ENCODE measurements at places on chromosomes 6 and 20. TPM values are rescaled to one million over a fixed set of nuclear protein-coding genes. Genes with fewer than 3 reads are reported as not detected.

Gene PLCB4
- 2.4 TPM for total RNA-seq

DNA sequence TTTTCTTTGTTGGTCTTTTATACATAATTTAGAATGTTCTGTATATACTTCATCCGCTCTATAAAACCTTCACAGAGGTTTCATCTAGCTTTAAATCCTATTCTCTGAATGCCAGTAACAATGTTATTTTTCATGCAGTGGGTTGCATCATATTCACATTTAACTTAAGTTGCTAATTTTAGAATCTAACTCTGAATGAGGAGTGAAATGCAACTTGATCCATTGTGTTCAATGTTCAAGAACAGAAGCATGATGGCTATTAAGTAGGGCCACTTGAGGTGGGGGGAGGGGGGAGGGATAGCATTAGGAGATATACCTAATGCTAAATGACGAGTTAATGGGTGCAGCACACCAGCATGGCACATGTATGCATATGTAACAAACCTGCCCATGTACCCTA, 224.5 kb downstream of the NKAIN2 start:
- no peak for DNase-seq

DNA sequence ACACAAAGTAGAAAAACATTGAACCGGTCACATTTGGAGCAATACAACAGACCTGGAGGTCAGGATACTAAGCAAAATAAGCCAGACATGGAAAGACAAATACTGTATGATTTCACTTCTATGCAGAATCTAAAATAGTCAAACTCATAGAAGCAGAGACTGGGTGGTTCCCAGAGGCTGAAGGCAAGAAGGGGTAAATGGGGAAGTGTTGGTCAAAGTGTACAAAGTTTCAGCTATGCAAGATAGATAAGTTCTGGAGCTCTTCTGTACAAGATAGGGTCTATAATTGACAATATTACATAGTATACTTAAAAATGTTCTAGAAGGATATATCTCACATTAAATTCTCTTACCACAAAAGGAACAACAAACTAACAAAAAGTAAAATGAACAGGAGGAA, 70.3 kb downstream of the TMEM244 start:
- no peak for DNase-seq

DNA sequence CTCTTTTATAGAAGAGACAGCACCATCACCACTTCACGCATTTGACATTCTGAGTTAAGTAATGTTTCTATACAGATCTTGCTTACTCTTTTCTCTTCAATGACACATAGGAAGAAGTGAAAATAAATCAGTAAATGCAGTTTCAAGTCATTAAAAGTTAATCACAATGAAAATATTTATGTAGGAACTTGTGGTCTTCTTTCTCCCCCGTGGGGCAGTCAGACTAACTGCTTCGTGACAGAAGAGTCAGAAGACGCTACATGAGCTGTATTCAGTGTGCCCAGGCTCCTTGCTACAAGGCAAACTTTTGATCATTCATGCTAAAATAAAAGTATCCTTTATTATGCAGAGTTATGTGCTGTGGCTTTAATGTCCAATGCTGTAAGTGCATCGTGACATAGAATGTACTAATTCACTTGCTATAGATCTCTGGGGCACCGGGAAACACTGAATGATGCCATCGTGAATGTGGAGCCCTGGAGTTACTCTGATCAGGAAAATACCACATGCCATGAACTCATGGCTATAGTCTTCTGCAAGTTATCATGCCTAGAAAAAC, 117.8 kb upstream of the TRAF3IP2 start:
- no peak for DNase-seq

DNA sequence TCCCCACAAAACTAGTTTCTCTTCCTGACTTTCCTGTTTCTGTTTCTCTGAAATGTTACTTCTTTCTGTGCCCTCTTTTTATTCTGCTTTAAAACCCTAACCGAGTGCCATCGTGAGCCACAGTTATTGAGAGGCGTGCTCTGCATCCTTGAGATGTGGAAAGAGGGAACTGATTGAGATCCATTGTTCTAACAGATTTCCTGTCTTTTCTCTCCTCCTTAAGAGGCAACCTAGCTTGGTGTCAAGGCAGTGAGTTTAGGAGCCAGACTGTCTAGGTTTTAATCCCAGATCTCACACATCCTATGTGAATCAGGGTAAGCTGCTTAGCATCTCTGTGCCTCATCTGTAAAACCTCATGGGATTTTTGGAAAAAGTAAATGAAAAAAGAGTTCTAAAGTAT, 57.5 kb downstream of the SNX9 start:
- no peak for DNase-seq

GRCh38 chr6:106315765-106316374, 9.7 kb downstream of the ATG5 start:
- DNase-seq = no peak

Gene BHLHE23
- total RNA-seq = not detected

DNA sequence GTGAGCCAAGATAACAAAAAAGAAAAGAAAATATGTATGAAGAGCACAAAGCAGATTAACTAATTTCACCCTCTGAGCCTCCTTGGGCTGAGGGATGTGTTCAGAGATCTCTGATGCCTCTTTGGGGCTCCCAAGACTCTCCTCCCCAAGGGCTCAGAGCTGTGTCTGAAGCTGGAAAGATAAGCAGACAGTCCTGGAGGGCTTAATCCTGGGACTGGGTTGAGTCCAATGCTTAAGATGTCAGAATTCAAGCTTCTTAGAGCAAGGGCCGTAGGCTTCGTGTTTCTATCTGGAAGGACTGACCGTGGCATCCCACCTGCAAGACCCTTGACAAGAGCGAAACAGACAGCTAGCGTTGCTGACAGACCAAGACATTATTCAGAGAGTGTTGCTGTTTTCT, 229.0 kb downstream of the ZMYND8 start:
- no peak for DNase-seq

GRCh38 chr6:50816115-50816675, 2.5 kb upstream of the TFAP2B start:
- DNase-seq = peak; percentile 58

Gene CDH4
- 8.8 TPM for total RNA-seq

DNA sequence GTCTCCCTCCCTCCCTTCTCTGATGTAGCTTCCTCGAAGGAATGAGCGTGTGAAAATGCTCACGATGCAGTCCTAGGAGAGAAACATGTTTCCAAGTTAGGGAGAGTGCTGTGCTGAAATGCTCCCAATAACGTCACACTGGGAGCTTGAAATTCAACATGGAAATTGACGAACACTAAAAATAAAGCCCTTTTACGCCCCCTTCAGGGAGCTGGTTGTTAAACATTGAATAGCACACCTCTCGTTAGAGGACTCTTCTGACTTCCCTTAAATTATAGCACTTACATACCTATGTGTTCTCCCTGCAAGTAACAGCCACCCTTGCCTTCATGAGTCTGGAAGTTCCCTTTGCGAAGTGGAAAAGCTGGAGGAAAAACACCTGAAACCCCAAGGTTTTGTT, 88.6 kb downstream of the BFSP1 start:
- DNase-seq = peak; percentile 20

DNA sequence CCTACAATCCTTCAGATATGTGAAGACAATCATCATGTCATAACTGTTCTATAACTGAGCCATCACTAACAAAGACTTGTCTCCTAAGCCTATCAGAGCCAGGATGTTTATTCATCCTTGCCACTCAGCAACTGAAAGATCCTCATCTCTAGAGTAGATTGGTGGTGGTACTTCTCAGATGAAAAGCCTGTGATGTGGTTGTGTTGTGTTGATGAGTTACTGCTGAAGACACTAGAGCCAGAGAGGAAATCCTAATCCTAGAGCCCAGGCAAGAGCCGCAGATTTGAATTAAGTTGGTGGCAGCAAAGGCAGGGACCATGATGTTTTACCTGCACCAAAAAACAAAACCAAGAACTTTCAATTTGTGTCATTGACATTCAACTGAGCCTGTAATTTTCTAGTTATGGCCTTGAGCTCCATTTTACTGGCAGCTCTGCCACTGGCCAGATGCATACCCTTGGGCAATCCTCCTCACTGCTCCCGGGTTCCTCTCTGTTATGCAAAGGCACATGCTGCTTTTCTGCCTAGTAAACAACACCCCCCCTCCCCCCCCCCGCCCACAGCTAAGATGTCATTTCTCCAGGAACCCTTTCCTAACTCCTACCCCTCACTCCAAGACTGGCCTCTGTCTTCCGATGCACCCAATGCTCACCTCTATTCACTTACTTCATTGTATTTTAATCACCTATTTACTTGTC, 50.2 kb upstream of the REV3L start:
- no peak for DNase-seq

- no peak for DNase-seq
Observed at GRCh38 chr20:3195590-3196237, 8.8 kb downstream of the DDRGK1 start.

- no peak for DNase-seq
Observed at GRCh38 chr20:4192378-4193068, 177.2 kb upstream of the RNF24 start.

DNA sequence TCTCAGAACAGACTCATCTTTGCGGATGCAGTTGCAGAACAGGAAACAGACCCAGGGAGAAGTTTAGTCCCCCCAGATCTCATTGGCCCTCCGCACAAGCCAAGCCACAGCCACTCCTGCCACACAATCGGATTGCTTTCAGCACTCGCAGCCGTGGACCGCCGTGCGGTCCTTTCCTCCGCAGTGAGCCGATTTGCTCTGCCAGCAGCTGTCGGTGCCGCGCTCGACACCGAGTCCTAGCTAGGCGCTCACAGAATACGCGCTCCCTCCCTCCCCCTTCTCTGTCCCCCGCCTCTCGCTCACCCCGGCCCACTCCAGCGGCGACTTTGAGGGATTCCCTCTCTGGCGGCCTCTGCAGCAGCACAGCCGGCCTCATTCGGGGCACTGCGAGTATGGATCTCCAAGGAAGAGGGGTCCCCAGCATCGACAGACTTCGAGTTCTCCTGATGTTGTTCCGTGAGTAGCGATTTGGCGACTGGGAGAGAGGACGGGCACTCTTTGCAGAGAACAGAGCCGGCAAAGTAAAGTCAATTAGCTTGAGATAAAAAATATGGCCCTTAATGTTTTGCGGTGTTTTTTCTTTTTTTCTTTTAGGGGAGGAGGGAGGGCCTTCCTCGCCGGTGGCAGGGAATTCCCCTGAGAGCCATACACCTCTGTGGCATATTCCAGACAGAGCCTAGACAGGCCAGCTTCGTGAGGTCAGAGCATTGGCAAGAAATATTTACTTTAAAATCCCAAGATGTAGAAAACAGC, at the start of gene LAMP5:
Gene LAMP5 (plus strand): TSS at position 130 of the 753 bp plus-strand sequence. CDS start 263 bp downstream, at position 393.
- DNase-seq = peak; percentile 32

DNA sequence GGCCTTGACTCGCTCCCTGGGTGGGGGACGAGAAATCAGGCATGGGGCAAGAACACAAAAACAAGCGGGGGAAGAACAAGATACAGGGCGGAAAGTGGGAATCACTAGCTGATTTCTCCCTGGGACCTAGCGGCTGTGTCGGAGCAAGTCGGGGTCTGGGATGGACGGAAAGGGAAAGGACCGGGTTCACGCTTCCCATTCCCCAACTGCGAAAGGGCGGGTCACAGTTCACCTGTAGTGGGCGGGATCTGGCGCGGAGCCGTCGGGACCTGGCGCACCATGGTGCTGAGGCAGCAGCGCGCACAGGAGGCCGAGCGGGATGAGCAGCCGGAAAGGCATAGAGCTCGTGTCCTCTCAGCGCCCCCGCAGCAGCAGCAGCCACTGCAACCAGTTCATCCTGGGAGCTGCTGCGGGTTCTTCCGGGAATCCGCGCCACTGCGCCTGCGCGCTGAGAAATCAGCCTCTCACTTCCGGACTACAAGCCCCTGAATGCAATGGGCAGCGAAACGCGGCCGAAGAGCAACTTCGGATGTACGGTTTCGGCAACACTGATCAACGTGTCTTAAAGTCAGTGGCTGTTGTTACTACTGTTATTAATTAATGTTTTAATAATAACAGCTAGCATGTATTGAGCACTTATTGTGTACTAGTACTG, at the start of gene EDEM2:
Gene EDEM2 (minus strand): TSS at position 417 of the 655 bp plus-strand sequence. CDS start 78 bp downstream, at position 339.
- DNase-seq = peak; percentile 95

- DNase-seq = no peak
Observed at GRCh38 chr6:85798931-85799652, 156.4 kb upstream of the SYNCRIP start.

Gene ARMH2
- not detected for total RNA-seq

Gene LCA5
- 18.8 TPM for total RNA-seq

Gene PTPRT
- total RNA-seq = under 0.01 TPM

GRCh38 chr20:61930776-61931475, 134.8 kb downstream of the TAF4 start:
- no peak for DNase-seq

GRCh38 chr6:139172151-139172550, 37.3 kb downstream of the HECA start:
- no peak for DNase-seq

GRCh38 chr6:133004304-133004884, 190.0 kb downstream of the RPS12 start:
- DNase-seq = no peak

DNA sequence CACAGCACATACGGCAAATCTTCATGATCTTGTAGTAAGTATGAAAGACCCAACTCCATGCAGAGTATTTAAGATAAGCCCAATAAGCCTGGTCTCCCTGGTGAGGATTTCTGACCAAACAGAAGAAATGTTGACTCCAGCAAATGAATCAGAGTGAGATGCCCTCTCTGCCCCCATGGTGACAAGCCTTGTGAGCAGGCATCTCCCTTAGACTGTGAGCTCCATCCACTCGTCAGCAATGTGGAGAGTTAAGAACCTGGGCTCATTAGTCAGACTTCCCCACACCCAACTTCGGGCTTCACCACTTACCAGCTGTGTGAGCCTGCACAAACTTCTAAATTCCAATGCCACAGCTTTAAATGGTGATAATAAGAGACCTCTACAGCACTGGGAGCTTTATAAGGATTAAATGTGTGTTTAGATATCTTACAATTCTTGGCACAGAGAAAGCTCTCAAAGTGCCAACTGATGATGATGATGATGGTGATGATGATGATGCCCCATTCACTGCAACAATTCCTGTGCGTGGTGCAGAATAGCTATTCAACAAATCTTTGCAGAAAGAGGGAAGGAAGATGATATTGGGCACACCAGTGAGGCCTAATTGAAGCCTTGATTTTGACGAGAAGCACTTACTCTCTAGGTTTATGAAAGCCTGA, 253.4 kb upstream of the TAB2 start:
- DNase-seq = no peak

DNA sequence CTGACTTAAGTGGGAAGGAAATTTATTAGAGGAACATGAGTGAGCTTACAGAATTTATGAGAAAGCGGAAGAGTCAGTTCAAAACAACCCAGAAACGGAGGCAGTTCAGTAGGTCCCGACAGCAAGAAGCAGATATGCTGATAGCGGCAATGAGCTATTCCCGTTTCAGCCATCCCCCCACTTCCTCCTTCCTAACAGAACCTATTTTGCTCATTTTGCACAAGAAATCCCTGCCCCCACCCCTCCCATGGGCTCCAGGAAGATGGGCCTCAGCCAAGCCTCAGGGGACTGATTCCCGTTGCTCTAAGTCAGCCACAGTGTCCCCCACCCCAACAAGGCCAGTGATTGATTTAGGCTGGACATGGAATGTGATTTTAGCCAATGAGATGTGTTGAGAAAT, 157.5 kb downstream of the CEBPB start:
- DNase-seq = no peak

Gene FOXQ1
- total RNA-seq = not detected
